ENCODE measurements at places on chromosomes 11 and 22. TPM values are rescaled to one million over a fixed set of nuclear protein-coding genes. Genes with fewer than 3 reads are reported as not detected.

BARX2 gene
- total RNA-seq = not detected

SLC5A4 gene
- total RNA-seq = 0.73 TPM

TMEM45B gene
- 0.64 TPM for total RNA-seq

OR51I1 gene
- 0.54 TPM for total RNA-seq

GRCh38 chr11:953512-953911, 27.8 kb downstream of the AP2A2 start:
- peak; percentile 58 for DNase-seq

DNA sequence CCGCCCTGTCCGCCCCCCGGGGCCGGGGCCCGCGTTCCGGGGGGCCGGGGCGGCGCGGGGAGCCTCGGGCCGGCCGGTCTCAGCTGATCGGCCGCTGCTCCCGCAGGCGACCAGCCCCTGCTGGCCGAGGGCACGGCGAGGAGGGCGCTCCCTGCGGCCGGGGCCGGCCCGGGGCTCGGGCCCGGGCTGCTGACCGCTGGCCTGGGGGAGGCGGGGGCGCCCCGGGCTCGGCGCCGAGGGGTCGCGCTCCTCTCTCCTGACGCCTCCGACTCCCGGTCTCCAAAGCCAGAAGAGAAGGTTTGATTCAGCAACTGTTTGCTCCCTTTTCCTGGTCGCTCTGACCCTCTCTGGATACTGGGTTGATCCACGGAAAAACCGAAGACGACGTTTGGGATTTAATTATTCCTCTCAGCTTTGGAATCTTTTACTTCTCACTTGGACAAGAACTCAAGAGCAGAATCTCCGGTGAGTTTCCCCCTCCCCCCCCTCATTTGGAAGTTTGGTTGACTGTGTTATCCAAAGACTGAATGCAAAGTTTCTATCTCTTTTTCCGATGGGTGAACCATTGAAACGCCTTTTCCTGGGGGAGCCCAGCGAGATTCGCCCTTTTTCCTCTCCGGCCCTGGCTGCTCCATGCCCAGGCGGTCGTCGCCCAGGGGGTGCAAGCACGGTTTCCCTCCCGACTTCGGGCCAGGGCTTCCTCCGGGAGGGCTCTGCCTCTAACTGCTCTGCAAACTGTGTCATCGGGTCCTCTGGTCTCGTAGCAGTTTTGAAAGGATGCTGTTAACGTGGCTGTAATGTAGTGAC, 725 bp downstream of the KDM2A start:
- peak; percentile 27 for DNase-seq

- DNase-seq = no peak
Measured at GRCh38 chr11:82356316-82356715, 377.3 kb downstream of the FAM181B start.

GRCh38 chr11:71459076-71459766, 6.2 kb downstream of the NADSYN1 start:
- no peak for DNase-seq

- DNase-seq = peak; percentile 85
Measured at GRCh38 chr11:119666463-119667131, 62.4 kb downstream of the NECTIN1 start.

GRCh38 chr22:48707763-48708557, 1119.7 kb downstream of the BRD1 start:
- no peak for DNase-seq

DNA sequence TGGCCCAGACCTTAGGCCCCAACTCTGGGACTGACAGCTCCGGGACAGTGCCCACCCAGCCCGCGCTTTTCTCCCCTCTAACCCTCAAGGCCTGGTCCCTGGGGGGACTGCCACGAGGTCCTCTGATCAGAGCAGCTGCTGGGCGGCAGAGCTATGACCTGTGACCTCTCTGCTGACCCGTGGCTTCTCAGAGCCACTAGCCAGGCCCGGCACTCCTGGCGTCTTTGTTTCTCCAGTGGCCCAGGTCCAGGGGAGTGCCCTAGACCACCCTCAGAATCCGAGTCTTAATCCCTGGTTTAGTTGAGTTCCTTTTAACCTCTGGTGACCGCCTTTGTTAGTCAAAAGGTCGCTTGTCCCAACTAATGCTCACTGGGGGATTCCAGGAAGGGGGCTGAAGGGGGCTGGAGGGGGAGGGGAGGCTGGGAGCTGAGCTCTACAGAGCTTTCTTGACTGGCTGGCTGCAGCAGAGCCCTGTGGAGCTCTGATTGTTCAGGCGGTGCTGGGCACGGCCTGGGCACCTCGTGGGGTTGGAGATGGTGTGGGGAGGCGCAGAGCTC, 1.2 kb downstream of the FBLN1 start:
- DNase-seq = no peak

DNA sequence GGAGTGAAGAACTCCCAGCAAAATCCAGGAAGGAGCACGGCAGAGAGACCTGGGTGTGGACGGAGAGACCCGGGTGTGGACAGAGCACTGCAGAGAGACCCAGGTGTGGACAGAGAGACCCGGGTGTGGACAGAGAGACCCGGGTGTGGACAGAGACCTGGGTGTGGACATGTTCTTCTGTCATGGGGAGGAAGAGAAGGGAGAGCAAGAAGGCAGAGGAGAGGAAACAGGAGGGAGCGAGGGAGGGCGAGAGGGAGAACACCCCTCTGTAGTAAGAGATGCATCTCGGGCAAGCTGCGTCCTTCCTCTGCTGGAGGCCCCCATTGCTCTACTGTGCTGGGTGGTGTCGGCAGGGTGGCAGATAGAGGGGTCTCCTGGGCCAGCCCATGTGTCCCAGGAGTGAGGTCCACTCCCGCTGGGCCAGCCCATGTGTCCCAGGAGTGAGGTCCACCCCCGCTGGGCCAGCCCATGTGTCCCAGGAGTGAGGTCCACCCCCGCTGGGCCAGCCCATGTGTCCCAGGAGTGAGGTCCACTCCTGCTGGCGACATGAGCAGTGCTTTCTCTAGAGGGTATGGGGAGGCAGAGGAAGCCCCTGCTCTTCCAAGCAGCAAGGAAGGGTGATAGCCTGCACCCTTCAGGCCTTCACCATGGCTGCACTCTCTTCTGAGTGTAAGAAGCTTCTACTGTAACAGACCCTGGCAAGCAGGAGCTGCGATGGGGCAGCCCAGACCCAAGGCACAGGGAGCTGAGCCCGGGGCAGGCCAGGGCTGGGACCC, 934.2 kb downstream of the BRD1 start:
- no peak for DNase-seq

GRCh38 chr11:44566952-44567875, 1.8 kb downstream of the CD82 start:
- no peak for DNase-seq

- peak; percentile 70 for DNase-seq
Measured at GRCh38 chr11:19553683-19554333, 158.8 kb upstream of the NAV2 start.

GRCh38 chr11:123924027-123924426, 15.4 kb upstream of the OR4D5 start:
- no peak for DNase-seq

DNA sequence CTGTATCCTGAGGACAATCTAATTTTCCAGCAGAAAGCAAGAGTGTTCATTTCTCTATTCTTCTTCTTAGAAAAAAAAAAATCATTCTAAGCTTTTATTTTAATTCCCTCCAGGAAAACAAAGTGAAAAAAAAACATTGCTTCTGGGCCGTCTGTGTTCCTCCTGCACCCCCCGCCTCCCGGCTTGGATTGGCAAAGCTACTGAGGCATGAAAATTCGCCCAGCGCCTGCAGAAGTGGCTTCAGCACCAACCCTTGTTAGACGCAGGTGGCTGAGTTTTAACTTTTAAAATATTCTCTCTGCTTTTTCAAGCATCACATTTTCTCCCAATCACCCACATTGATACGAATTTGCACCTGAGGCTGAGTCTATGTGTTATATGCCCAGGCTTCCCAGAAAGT, 401.6 kb downstream of the BRD1 start:
- no peak for DNase-seq

GRCh38 chr11:95698676-95699557, 90.7 kb downstream of the FAM76B start:
- DNase-seq = no peak
